Inflammatory macrophage treated with lipopolysaccharide for 4 hours (primary cell): ENCODE measurements at places on chromosomes 12 and 14.
A peak's percentile ranks its signal among the peaks of the same experiment; 100 is the strongest.

GRCh38 chr12:108399514-108399913 lies 60.4 kb upstream of the CMKLR1 start:
- DNase-seq = no peak

- DNase-seq = peak; percentile 86
These were observed 14.9 kb downstream of the LTA4H start for GRCh38 chr12:96020314-96021003.

DNA sequence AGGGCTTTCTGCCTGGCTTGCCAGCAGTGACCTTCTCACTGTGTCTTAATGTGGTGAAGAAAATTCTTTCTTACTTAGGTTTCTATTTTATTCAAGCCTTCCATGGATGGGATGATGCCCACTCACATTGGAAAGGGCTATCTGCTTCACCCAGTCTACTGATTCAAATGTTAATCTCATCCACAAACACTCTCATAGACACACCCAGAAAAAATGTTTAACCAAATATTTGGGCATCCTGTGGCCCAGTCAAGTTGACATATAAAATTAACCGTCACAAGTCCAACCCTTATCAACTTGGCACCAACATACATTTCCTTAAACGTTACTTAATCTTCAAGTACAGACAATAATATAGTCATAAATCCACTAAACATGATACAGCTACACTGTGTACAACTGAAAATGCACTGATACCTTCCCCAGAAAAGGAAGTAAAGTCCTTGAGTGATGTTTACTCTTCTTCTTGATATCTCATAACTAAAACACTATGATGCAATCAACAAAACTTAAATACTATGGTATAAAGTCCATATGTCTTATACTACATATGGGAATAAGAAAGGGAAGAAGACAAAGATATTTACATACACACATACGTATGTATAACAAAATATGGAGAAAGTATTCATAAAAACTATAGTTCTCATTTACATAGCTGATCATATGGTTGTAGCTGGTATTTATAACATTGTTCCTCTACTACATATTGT lies 394.7 kb upstream of the NOVA1 start:
- no peak for DNase-seq

- DNase-seq = no peak
These were observed 40.5 kb downstream of the CRACR2A start for GRCh38 chr12:3712209-3712992.

- DNase-seq = no peak
These were observed 1.6 kb upstream of the PRPH start for GRCh38 chr12:49293056-49293956.

GRCh38 chr12:31991146-31991545 lies 31.9 kb downstream of the RESF1 start:
- DNase-seq = no peak

DNA sequence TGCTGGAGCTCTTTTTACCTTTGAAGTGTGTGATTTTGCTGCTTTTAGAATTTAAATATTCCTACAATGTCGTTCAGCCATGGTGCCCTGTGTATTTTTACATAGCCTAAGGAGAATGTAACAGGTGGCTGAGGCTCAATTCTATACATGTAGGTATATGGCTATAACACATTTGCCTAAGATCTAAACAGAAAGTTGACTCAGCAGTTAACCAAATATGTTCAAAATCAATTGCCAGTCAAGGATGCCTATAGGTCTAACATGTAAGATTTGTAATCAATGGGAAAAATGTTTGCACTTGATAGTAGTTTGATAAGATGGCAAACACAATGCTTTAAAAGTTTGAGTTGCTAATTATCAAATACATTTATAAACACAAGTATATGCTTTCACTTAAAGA lies 8.2 kb downstream of the PAWR start:
- no peak for DNase-seq

DNA sequence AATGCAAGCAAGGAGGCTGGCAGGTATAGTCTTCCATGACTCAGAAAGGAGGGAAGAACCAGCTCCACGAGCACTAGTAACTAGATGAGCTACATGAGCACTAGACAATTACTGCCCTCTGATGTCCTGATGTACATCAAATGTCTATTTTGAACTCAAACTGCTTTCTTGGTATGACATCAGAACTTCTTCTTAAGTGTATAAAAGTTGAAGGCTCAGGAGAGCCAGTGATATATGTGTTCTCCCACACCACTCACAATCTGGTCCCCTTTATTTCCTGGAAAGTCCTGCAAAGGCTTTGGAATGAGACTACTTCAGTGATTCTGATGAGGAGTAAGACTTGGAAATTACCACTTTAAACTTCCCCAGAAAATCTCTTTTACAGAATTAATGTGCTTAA lies 18.5 kb upstream of the DHRS7 start:
- DNase-seq = peak; percentile 12

DNA sequence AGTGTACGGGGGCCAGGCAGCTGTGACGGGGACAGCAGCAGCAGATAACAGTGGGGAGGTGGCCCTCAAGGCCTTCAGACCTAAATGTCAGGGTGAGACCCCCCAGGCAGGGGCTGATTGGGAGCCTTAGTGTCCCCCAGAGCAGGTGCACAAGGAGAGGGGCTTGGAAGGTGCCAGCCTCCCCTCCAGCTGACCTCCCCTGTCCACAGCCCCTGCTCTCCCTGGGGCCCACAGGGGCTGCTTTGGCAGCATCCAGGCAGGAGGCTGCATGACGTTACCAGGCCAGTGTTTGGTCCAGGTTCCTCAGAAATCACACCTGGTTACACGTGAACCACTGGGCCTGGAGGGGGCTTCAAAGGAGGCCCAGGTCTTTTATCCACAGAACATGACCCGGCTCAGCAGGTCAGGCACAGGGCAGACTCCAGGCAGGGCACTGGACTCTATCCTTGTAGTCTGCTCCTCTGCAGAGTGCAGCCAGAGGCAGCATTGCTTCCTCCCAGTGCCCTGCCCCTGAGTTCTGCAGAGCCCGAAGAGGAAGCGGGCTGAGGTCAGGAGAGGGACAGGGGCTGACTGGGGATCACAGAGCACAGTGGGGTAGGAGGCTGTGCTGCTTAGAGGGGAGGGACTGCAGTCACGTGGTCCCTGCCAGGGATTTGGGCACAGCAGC lies 2.6 kb upstream of the TRMT61A start:
- DNase-seq = peak; percentile 69

GRCh38 chr14:79938185-79938584 lies 273.1 kb downstream of the DIO2 start:
- DNase-seq = no peak

GRCh38 chr14:100092832-100093231 lies 27.6 kb downstream of the EVL start:
- no peak for DNase-seq

GRCh38 chr14:93959239-93960107 lies 16.9 kb downstream of the ASB2 start:
- DNase-seq = peak; percentile 96

GRCh38 chr12:2678426-2678825 lies 116.3 kb upstream of the FKBP4 start:
- DNase-seq = no peak

DNA sequence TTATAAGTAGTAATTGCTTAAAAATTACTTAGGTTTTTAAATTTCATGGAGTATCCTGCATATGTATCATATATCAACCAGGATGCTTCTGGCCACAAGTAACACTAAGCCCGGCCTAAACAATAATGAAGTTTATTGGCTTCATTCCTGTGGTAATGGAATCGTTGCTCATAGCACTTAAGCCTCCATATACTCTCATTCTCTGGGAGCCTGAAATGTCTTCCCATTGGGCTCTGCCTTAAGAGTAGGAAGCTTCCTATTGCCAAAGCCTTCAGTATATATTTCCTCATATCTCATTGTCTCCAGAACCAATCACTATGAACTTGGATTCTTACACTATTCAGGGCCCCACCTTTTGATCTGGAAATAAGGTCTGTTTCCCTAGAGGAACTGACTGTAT lies 83.8 kb upstream of the DNM1L start:
- peak; percentile 27 for DNase-seq

DNA sequence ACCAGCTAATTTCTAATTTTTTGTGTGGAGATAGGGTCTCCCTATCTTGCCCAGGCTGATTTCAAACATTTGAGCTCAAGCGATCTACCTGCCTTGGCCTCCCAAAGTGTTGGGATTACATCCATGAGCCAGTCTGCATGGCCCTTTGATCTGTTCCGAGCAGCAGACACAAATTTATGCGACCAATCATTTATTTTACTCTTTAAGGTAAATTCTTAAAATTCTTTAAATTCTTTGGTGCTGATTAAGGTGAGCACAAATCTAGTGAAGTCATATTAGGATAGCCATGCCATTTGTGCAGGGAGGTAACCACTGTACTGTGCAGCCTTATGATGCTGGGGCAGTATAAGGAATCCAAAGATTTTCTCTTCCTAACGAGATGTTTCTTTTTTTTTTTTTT lies 135.7 kb downstream of the SRGAP1 start:
- no peak for DNase-seq

- no peak for DNase-seq
These were observed 127.3 kb downstream of the GLT1D1 start for GRCh38 chr12:128980623-128981022.

- DNase-seq = no peak
These were observed 42.9 kb downstream of the WDR89 start for GRCh38 chr14:63598807-63599206.

DNA sequence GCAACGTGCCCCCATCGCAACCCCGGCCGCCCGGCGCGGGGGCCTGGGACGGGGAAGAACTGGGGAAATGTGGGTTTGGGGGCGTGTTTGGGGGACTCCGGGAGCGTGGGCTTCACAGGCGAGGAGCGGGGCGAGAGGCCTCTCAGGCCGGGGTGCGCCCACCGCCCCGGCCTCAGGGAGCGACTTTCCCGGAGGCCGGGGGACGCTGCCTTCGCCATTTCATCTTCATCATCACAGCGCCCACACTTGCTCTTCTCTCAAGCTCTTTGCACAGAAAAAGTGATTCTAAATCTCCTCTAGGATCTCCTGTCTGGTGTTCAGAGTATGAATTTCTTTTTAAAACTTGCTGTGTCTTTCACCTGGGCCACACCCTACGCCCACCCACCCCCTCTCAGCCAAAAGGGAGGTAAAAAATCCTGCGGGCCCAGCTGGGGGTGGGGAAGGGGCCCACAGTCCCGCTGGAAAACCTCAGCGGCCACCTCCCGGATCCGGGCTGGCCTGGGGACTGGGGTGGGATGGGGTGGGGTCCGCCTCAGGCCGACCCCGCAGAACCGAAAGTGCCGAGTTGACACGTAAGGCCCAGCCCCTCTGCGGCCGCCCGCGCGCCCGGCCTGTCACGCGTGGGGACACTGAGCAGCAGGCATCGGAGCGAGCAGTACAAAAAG lies 7.4 kb downstream of the CDKN1B start:
- DNase-seq = no peak

GRCh38 chr14:75429562-75429961 lies 1.7 kb downstream of the JDP2 start:
- no peak for DNase-seq

DNA sequence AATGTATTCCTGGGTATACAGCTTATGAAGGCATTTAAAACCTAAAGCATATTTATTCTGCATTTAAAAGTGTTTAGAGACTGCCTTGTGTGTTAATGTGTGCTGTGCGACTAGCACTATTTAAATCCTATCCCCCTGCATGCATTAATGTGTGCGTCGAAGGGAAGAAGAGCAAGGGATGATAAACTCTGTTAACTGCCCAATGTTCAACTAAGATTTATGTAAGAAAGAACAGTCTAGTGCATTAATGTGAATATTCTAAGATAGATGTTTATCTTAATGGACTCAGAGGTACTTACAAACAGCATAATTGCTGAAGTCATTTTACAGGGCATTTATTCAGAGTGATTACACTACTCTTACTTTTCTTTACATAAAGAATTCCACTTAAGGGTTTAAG lies 424.8 kb downstream of the DIO2 start:
- no peak for DNase-seq

DNA sequence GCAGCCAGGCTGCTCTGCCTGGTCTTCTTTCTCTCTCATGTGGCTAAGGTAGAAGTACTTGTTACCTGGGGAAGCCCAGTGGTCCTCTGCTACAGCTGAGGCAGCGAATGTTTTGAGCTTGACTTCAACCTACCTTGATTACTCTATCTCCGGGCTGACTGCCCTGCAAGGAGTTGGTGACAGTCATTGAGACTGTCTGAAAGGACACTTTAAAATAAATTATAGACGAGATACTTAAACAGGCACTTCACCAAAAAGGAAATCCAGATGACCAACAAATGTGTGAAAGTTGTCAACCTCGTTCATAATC lies 474 bp upstream of the CIT start:
- DNase-seq = no peak

- no peak for DNase-seq
These were observed 96.7 kb downstream of the TMX1 start for GRCh38 chr14:51336734-51337133.

DNA sequence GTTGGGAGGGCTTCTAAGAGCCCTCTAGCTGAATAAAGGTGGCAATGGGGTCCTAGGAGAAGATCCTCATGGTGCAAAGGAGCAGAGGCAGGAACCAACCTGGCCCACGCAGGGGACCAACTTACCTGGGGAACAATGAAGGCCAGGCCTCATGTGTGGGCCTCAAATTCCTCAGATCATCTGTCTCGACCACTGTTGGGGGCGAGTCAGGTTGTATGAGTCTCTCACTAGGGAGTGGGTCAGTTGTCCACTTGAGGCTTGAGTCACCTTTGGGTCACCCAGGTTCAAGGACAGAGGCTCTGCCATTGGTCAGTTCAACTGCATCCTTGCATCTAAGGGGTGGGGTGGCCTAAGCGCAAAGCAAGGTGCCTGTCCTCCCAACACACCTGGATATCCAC lies 43.7 kb upstream of the BDKRB2 start:
- DNase-seq = no peak

- DNase-seq = no peak
These were observed 37.1 kb upstream of the VSX2 start for GRCh38 chr14:74202113-74202512.

GRCh38 chr14:97218691-97219430 lies 421.7 kb downstream of the VRK1 start:
- no peak for DNase-seq

DNA sequence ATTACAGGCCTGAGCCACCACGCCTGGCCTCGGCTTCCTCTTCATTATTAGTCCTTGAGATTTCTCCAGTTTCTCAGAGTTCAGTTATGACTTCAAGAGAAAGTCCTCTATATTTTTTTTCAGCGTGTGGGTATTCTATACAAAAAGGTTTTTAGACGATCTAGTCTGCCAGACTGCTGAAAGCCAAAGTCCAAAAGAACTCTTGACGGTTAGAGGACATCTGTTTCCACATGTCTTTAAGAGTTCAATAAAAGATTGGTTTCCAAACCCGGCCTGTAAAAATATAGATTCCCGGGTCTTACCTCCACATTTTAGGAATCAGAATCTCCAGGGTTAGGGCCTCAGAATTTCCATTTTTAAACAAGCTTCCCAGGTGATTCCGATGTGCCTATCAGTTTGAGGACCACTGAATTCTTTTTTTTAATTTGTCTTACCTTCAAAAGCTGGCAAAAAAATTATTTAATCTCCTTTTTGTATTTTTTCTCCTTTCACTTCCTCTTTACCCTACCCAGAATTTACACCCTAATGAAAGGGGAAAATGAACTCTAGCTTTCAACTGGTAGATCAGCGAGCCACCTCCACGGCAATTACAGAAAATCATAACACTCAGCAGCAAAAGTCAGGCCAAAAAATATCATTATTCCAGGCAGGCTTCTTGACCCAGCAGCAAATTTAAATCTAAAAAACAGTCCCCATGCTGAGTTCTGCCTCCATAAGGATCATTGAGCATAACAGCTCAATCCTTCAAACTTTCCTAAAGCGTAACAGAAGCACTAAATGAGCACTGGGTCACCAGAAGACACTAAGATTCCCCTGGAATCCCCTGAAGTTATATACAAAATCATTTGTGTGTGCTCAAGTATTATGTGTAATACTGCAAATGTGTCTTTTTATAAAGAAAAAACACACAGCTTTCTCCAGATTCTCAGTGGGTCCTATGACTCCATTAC lies 8.7 kb downstream of the NT5DC3 start:
- DNase-seq = no peak
